Hematopoietic multipotent progenitor cell treated with erythropoietin and hydrocortisone succinate and interleukin-3 and kit ligand, for 8 days (in vitro differentiated cells): ENCODE measurements at places on chromosomes 5 and 9.

GRCh38 chr5:151037561-151038411 lies 17.4 kb downstream of the GPX3 start:
- no peak for DNase-seq

DNA sequence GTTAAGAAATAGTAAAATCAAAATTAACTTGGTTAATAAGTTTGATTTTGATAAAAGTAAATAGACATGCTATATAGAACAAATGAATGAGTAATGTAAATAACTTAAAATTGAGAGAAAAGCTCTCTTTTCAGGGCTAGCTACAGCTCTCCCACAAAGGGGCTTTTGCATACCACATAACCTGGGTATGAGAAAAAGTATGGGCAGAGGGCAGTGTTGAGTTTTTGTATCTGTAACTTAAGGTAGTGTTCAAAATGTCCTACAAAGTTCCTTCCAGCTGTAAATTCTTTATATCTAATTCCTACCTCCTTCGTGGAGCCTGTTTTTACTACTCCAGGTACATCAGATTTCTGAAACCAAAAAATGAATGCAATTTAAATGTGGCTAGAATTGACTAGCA lies 18.9 kb upstream of the TTC33 start:
- no peak for DNase-seq

DNA sequence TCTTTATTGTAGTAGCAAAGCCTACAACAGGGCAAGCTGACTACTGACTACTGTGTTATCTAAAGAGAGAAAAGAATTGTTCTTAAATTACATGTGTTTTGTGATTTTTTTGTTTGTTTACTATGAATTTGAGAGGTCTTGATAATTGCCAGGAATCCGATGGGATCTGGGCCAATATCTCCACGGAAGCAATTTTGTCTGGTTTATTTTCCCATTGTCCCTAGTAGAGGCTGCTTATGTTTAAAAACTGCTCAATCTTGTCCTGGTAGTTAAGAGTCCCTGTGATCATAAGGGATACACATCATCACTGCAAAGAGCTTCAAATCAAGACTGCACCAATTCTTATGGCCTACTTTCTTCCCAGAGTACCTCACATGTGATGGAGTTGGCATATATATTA lies 94.4 kb downstream of the GLDC start:
- no peak for DNase-seq

GRCh38 chr5:165405340-165405739 lies 1899.9 kb downstream of the MAT2B start:
- no peak for DNase-seq

DNA sequence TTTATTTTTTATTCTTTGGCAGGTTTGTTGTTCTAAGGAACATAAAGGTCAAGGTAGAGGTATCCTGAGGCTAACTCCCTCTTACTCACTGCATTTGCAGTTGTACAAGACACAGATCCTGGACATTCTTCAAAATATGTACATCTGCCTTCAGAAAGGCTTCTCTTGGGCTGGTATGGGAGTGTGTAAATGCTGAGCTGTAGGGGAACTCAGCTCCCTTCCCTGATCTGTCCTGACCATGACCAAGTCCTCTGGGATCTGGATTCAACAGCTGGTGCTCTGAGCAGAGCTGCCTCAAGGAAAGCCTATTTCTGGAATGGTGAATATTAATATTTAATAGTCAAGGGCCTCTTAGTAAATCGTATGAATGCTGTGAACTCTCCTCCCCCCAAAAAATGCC lies 117.4 kb downstream of the PRKACG start:
- no peak for DNase-seq

GRCh38 chr5:62306323-62306895 lies 403 bp downstream of the KIF2A start:
- no peak for DNase-seq

DNA sequence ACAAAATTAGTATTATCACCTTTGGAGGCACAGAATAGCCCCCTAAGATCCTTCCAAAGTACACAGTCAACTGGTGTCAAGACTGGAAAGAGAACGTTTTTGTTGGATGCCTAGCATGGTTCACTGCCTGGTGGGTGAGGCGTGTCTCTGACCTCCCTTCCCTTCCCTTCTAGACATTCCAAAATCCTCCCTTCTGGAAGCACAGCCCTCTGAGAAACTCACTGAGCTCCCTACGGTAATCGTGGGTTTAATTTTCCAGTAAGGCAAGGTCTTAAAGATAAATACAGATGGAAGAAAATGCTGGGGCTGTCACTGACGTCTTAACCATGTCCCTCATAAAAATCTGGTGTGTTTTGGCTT lies 138.8 kb downstream of the LIFR start:
- DNase-seq = no peak

DNA sequence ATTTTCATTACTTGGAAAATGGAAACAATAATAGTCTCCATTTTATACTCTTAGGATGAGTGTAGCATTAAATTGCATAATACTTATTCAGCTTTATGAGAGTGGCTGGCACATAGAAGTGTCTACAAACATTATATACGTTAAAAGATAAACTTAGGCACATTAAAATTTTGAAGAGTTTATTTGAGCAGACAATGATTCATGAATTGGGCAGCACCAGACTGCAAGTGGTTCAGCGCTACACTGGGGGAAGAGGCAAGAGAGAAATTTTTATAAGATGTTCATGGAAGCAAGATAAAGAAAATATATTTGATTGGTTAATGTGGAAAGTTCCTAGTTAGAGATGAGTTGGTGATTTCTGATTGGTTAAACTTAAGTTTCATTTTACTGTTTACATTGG lies 243.7 kb downstream of the RASEF start:
- DNase-seq = no peak

DNA sequence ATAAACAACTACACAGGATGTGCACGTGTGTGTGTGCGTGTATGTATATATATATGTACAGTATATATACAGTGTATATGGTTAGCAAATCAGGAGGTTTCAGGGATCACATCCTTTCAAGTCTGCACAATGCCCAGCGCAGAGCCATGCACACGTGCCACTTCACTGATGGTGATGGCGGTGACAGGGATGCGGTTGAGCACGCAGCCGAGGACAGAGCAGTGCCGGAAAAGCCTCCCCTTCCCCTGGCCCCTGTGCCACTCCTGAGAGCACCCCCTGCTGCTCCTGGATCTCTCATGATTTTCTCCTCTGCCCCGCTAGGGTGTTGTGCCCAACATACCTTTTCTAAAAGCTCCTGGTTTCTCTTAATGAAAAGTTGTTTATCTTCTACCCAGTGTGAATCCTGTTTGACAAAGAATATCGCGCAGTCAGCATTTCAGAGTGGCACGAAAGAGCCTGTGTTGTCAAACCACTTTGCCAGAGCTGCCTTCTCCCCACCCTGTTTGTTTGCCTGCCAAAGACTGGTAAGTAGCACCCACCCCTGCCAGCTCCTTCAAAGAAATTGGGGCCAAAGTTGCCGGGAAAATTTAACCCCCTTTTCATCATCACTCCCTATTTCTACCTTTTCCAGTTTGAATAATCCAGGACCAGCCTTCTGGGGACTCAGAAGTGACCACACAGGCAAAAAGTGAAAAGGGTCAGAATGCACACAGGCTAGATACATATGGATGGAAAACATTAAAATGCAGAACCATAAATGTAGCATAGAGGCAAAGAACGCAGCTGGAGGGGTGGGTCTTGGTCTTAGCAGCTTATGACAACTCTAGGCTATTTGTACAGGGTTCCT lies 126.2 kb upstream of the DPYSL3 start:
- no peak for DNase-seq

DNA sequence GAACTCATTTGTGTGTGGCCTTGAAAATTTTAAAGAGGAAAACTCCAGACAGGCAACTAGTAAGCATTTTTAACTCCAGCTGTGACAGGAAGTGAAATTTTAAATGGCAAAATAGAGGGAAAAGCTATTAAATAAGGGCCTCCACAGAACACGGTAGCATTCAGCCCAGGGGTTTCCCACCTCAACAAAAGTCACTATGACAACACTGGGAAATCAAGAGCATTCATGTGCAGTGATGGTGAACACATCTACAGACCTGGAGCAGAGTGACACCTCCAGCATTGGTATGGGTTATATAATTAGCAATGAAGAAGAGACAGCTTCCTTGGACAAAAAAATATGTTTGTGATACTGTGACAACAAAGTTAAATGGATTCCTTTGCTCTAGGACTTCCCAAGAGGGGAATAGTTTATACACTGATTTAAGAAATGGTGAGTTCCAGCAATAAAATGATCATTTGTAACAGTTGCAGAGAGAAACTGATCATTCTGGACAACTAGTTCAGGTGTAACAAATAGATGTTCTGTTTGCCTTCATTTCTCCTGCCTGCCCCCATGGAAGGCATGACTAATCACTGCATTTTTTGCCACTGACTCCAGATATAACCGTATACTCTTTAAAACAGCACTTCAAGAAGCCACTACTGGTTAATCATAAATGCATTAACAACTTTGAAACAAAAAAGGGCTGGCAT lies 93.3 kb upstream of the SLC44A1 start:
- DNase-seq = no peak
